ENCODE measurements at places on chromosomes 1 and 21.

GRCh38 chr1:24910751-24911650, 19.1 kb downstream of the RUNX3 start:
- DNase-seq: peak; percentile 81

DNA sequence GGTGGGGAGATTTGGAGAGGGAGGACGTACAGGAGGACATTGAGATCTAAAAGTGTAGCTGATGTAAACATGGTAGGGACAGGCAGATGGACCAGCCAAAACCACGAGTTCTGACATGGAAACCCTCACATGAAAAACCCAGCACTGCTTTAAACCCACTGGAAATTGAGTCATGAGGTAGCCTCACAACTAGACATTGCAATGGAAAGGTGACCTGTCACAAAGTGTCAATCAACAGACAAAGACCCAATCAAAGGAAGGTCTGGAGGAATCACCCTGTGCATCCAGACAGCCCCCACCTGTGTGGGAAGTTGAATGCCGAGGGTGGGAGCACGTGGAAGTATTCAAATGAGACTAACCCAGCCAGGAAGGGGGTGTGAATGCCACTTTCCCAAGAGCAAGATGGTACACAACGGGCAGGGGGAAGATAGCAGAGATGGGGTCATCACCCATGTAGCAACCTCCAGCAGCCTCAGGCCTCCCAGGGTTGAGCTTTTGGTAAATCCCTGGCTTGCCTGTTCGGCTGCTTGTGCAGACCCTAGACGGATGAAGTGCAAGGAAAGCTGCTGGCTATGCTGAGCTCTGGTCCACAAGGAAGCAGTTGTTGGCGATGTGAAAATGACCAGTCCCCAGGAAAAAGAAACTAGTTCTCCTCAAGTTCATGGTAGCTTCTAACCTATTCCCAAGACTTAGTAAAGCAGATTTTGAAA, 5.6 kb downstream of the FCMR start:
- DNase-seq: no peak

DNA sequence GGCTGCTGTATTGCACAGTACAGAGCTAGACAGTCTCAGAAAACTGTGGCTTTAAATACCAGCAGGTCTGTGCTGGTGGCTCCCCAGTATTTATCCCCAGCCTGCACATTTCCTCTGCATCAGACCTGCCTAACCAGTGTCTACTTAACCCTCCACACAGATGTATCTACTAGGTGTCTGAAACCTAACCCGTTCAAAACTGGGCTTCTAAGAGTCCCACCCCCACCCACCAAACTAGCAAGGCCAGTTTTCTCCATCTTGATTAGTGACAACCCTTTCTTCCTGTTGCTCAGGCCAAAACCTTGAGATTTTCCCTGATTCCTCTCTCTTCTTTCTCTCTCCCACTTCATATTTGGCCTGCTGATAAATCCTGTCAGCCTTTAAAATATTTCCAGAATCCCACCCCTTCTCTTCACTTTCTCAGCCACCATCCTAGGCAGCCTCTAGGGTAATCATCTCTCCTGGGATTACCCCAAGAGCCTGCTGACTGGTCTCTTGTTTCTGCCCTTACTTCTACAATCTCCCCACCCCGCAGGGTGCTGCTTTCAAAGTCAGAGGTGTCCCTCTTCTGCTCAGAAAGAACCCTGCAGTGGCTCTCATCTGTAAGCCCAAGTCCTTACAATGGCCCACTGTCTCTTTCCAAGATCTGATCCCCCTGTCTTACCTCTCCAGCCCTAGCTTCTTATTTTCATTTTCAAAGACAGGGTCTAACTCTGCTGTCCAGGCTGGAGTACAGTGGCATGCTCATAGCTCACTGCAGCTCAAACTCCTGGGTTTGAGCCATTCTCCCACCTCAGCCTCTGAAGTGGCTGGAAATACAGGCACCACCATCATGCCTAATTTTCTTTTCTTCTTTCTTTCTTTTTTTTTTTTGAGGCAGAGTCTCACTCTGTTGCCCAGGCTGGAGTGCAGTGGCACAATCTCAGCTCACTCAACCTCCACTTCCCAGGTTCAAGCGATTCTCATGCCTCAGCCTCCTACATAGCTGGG, 45.2 kb downstream of the H3-3A start:
- DNase-seq: no peak

DNA sequence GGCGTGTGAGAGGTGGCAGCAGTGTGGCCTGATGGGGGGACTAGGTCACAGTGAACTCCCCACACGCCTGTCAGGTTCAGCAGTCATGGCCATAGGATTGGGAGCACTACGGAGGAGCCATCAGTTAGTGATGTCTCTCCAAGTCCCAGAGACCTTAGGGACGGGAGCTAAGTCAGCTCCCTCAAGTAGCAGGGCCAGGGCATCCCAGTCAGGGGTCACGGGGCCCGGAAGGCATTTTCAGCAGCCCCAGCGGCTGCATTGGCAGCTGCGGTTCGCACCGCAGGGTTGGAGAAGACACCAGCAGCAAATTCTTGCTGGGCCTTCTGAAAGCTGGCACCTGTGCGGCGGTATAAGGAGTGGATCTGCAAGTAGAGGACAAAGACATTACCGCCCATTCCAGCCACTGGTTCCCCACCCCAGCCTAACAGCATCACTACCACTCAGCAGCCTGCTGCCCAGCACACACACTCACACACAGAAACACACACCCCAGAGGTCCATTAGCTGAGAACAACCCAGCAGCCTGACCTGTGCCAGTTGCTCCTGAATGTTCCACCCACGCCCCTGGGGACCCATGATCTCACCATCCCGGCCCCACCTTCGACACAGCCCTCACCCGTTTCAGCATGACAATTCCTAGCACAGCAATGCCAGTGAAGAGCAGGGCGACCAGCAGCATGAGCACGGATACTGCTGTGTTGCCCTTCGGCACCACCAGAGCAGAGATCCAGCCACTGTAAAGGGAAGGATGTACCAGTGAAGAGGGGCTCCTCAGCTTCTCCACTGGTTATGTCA, 972 bp upstream of the ENTREP3 start:
- DNase-seq: no peak

GRCh38 chr1:79448426-79448825, 441.9 kb upstream of the ADGRL4 start:
- no peak for DNase-seq

DNA sequence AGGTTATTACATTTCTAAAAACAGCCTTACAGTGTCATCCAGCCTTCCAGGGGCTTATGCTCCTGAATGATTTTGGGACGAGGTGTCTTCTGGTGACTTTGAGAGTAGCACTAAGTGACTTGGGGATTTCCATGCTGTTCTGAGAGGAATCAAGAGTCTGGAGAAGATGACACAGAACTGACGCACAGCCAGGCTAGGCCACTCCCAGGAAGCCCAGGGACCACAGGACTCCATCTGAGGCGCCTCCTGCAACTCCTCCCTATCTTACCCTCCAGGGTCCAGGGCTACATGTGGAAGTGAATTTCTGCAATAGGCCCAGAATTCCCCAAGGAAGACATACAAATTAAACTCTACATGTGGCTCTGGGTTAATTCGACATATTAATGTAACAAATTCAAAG, 92.5 kb downstream of the SLC25A24 start:
- peak; percentile 9 for DNase-seq

DNA sequence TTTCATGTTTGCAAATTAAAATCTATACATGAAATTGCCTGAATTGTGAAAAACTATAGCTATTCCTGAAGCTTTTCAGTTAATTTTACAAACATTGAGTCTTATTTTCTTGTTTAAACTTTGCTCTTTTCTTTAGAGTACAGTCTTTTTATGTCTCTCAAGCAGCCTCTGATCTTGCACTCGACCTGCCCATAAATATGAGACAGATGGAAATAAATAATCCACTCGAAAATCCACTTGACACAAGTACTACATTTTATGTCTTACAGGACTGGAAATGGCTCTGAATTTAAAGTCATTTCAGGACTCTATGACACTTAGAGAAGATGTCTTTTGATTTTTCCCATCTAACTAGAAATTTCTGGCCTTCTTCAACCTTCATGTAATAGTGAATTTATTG, 283.8 kb downstream of the USP25 start:
- DNase-seq: no peak

GRCh38 chr1:932776-933602, 9.3 kb downstream of the SAMD11 start:
- no peak for DNase-seq

DNA sequence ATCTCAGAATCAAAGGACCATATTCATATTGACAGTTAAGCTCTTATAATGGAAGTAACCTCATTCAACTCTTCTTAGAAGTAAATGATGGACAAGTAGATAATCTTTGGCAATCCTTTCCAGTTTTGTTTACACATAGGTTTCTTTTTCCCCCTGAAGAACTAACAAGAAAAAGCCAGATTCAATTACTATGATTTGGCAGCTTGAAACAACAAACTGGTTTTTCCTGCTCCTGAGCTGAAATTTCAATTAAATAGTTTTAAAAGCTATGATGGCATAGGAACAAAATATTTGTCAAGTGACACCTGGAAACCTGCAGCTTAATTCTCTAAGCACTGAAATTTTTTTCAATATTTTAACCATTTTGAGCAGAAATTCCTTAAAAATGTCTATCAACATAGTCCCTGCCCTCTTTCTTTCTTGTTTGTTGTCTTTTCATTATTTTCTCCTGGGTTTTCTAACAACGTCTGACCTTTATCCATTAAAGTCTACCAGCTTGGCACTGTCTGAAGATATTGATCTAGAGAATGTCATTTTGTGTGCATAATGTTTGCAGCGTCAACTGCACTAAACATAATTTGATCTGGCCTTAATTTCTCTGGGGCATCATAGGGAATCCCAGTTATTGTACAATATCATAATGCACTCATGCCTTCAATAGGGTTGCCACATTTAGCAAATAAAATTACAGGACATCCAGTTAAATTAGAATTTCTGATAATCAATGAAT, 4.0 kb upstream of the SLC35A3 start:
- DNase-seq: no peak

DNA sequence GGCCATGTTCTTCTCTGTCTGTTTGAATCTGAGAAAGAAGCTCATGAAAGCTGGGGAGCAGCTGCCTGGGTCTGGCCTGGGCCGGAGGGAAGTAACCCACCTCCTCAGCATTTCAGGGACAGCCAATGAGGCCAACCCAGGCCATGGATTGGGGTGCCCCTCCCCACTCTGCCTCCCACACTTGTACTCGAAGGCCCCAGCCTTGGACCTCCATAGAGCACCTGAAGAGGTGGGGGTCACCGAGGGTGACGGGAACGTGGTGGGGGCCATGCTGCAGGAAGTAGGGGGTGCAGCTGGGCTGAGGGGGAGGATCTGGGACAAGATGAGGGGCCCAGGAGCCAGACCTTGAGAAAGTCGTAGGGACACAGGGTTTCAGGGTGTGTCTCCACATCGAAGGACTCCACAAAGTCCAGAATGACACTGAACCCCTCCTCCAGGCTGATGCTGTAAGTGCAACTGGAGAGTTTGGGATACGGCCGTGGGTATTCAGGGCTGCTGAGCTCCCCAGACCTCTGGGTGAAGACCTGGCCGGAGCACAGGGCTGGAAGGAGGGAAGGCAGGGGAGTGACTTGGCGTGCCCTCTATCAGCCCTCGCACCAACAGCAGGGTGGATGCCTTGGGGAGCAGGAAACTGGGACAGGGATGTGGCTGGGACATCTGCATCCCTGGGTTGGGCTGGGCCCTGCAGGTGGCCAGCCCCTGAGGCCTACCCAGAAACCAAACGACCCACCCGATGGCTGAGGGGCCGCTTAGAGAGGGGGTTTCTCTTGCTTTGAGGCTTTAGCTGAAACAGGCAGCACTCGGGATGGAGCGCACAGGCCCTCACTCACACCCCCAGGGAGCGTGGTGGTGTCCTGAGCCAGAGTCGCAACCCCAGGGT, 3.8 kb downstream of the MASP2 start:
- DNase-seq: no peak

GRCh38 chr1:18064534-18064933, 43.1 kb upstream of the IGSF21 start:
- no peak for DNase-seq

GRCh38 chr1:176903474-176903873, 261.0 kb downstream of the ASTN1 start:
- DNase-seq: no peak

DNA sequence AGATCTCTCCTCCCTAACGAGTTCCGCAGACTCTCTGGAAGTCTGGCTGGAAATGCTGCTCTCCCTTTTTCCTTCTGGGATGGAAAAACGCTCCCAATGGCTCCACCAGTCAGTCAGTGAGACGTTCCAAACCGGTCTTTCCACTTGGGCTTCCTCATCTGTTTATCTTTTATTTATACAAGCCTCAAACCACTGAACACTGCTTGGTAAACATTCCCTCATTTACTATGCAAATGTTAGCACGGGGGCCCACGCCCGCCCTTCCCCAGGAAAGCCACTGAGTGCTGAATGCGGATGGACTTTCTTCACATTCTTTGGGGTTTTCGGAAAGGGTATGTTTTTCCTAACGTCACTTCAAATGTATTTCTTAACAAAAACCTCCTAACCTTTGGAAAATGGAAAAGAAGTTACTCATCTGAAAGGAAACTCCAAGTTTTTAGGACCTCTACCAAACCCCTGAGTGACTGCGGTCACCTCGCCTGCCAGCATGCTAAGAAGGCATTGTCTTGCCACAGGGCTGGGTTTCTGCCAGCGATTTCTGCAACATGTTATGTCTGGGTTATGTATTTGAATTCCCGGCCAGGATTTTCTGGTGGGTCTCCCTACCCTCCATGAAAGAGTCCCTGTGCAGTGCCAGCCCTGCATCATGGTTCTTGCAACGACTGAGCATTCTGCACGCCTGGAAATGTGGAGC, 14.0 kb upstream of the UMODL1 start:
- DNase-seq: no peak

DNA sequence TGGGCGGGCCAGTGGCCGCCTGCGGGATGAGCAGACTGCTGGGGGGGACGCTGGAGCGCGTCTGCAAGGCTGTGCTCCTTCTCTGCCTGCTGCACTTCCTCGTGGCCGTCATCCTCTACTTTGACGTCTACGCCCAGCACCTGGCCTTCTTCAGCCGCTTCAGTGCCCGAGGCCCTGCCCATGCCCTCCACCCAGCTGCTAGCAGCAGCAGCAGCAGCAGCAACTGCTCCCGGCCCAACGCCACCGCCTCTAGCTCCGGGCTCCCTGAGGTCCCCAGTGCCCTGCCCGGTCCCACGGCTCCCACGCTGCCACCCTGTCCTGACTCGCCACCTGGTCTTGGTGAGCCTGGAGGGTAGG, 2.1 kb downstream of the B4GALT2 start:
- no peak for DNase-seq

GRCh38 chr21:44058652-44058964, 46.5 kb downstream of the TRAPPC10 start:
- no peak for DNase-seq

GRCh38 chr1:66932291-66932690, 7.5 kb downstream of the MIER1 start:
- no peak for DNase-seq

Measured in activated CD4-positive, alpha-beta T cell treated with anti-CD3 and anti-CD28 coated beads, Interleukin-2, Interleukin-6, amounts not matched to agents 100 ng/mL and 50 ng/mL, durations not matched to agents 16 hours and 8 hours (primary cell).